ENCODE measurements at places on chromosomes 3 and 15.

DNA sequence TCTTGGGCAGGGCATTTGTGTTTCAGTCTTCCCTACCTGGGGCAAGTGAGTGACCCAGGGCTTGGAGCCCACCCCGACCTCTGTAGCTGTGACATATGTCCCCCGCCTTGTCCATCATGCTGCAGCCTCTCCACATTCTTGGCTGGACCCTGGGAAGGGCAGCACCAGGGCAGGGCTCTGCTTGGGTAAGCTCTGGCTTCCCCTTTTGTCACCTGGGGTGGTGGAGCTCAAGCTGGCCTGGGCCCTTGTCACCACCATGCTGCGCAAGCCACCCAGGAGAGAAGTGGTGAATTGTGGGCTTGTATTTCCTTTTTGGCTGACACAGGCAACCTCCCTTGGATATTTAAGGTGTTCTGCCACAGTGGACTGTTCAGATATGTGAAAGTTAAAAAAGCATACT, 29.3 kb downstream of the SPSB4 start:
- DNase-seq, result no peak

DNA sequence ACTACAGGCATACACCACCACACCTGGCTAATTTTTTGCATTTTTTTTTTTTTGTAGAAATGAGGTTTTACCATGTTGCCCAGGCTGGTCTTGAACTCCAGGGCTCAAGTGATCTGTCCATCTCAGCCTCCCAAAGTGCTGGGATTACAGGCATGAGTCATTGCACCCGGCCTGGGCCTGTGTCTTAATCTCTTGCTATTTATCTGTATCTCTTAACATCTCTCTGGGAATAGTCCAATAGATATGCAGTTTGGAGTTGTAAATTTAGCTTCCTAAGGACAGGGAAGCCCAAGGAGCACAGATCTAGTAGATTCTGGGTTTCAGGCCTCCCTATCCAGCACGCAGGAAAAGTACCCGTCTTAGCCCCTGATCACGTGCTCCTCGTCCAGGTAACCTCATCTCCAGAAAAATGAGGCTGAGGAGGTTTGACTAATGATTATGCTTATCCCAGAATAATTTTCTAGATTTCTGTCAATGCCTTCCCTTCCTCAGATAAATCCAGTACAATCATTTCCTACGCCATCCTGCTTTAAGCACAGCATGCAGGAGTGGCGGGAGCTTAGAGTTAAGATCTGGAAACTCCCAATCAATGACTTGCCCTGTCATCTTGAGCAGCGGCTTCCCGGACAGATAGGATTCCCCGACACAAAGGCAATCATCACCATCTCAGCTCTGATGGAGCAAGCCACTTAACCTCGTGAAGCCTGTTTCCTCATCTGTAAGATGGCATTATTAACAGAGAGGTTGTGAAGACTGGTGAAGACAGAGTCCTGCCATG, 12.3 kb upstream of the CTDSPL start:
- DNase-seq, result no peak

GRCh38 chr3:152232679-152233078, 36.0 kb upstream of the MBNL1 start:
- no peak for DNase-seq

DNA sequence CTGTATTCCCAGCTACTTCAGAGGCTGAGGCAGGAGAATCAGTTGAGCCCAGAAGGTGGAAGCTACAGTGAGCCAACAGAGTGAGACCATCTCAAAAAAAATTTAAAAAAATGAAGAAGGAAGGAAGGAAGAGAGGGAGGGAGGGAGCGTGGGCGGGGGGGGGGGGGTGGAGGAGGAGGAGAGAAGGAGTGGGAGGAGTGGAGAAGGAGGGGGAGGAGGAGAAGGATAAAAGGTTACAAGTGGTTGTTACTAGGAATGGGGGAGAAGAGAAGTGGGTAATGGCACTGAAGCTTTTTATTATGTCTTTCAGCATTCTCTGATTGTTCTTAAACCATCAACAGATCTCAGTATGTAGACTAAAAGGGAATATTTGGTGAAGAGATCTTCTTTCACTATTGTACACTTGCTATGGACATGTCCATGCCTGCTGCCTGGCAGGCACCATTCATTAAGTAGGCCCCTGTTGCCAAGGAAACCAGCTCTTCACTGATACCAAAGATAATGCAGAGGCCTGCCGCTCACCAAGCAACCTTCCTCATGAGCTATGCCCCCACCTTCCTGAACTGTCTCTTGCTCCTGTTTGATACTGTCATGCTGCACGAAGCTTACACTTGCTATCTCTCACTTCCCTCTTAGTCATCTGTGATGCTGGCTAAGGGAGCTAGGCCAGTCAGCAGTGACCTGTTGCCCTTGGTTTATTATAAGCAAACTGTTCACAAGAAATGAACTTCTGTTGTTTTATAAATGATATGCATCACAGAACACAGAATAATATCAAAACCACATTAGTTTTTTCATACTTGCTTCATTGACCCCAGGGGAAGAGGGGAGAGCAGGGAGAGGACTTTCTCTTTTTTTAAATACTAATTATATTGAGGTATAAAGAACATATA, 23.1 kb downstream of the EPM2AIP1 start:
- DNase-seq, result peak; percentile 28

GRCh38 chr3:14489641-14490040, 50.5 kb downstream of the GRIP2 start:
- no peak for DNase-seq

GRCh38 chr3:50272911-50273688, 4.2 kb downstream of the SEMA3B start:
- peak; percentile 80 for DNase-seq

DNA sequence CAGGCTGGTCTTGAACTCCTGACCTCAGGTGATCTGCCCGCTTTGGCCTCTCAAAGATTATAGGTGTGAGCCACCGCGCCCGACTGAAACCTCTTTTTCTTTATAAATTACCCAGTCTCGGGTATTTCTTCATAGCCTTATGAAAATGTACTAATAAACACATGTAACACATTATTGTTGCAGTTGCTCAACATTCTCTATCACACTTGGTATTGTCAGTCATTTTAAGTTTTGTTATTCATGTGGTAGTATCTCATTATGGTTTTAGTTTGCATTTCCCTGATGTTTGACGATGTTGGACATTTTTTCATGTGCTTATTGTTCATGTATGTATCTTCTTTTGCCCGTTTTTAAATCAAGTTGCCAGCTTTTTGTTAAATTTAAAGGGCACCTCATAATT, 109.7 kb downstream of the TCF12 start:
- DNase-seq, result no peak

GRCh38 chr3:147620906-147621305, 211.7 kb downstream of the ZIC1 start:
- no peak for DNase-seq

DNA sequence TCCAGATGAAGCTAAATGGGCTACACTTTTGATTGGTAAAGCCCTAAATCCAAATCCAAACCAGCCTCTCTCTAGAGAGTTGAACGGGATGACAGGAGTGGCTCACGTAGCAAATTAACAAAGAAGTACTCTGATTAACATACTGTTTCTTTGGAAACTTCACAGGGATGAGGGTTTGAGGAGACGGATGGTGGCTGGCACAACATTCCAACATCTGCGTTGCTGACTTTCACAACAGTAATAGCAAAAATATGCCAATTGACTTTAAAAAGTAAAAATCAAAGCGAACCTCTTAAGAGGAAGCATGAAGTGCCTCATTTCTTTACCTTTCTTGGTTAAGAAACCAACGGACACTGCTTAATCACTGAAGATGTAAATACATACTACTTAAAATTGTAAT, 181.4 kb downstream of the TBL1XR1 start:
- no peak for DNase-seq

DNA sequence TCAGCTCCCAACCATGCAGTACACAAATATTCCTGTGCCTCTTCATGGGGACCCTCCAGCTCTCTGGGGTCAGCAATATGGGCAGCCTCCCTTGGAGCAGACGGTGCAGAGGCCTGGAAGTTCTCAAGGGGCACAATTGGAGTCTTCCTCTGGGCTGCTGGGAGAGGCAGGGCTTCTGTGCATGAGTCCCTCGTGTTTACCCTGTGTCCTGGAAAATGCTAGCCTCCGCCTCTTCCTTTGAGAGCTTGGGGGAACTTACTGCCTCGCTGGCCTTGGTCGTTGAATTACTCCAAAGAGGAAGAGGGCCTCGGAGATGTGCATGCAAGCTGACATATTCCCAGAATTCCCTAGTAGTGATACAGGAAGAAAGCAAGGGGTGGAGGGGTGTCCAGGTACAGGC, 284.4 kb upstream of the IGF1R start:
- DNase-seq, result no peak

DNA sequence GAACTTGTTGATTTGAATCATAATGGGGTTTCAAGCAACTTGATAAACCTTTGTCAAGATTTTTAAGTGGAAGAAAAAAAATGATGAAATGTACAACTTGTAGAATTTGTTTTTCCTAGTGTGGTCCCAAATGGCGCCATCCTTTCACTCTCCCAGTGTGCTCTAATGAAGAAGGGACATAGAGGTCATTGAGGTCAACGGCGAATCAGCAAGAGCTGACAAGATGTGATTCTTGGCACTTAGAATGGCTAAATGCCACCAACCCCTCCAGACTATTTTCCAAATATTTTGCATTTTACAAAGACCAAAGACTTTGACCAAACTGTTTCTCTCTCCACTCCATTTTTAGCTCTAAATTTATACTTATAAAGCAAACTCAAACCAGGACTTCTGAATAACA, 320.2 kb upstream of the MME start:
- no peak for DNase-seq

- DNase-seq, result no peak
Measured at GRCh38 chr15:72840114-72840513, 56.6 kb upstream of the ADPGK start.

DNA sequence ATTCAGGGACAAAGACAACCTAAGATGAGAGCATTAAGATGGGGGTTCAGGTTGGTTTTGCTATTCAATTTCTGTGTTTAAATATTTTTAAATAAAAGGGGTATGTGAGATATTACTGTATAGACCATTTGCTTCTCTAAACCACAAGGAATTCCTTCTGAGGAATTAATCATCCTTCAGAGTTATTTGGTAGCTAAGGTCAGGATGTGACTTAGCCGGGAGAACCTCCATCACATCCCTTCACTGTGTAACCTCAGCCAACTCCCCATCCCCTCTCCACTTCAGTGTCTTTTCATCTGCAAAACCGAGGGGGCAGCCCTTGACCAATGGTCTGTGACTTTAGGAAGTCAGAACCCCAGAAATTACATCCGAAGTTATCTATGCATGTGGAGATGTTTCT, 48.7 kb upstream of the SKOR1 start:
- no peak for DNase-seq

DNA sequence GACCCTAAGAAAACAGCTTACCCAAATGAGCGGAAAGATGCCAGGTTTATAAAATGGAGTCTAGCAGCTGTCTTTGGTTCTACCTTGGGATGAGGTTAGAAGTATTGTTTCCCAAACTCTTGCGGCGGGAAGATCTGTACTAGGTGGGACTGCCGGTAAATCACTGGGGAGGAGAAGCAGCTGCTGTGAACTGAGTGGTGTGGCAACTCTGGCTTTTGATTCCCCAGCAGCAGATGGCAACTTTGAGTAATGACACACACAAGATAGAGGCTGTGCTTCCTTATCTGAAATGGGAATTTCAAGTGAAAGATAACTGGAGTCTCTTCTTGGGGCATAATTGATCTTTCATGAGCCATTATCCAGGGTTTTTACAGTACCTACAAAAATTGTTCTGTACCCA, 184.9 kb downstream of the ATG7 start:
- DNase-seq, result no peak

GRCh38 chr3:16897254-16897926, 12.6 kb downstream of the PLCL2 start:
- no peak for DNase-seq

GRCh38 chr3:121493431-121493830, 52.4 kb downstream of the POLQ start:
- DNase-seq, result no peak

DNA sequence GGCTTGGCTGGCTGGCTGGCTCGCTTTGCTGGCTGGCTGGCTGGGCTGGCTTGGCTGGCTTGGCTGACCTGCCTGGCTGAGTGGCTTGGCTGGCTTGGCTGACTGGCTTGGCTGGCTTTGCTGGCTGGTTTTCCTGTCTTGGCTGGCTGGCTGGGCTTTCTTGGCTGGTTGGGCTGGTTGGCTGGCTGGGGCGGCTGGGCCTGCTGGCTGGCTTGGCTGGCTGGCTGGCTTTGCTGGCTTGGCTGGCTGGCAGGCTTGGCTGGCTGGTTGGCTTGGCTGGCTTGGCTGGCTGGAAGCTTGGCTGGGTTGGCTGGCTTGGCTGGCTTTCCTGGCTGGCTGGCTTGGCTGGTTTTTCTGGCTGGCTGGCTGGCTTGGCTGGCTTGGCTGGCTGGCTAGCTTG, 435.6 kb downstream of the GOLGA6L6 start:
- DNase-seq, result no peak

DNA sequence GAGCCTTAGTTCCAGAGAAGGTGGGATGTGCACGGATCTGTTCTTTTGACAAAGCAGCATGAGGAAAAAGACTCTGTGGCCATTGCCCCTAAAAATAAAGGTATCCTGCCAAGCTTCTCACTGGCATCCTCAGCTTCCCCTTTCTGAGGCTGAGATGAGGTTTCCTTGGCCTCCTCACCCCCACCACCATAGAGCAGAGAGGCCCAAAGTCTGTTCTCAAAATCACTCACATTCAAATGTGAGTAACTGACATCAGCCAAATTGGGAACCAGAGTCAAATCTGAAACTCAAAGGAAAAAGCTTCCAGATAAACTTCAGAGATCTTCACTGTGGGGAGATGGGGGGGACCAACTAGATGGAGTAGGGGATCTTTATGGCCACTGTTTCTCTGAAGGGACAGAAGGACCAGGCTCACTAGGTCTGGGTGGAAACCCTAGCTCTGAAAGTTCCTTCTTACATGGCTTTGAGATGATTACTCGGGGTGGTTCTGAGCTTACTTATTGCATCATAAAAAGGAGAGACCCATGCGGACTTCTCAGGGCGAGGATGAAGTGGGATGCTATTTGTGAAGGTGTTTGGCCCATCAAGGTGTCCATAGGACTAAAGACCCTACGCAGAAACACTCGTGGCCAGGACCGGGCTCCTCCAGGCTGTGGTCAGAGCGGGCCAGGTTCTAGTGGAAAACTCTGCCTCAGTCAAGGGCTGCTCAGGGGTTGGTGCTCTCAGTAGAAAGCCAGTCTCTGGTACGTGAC, 61.5 kb upstream of the MEF2A start:
- DNase-seq, result no peak
